ENCODE measurements at places on chromosomes 6 and 20.
A peak's percentile ranks its signal among the peaks of the same experiment; 100 is the strongest.

DNA sequence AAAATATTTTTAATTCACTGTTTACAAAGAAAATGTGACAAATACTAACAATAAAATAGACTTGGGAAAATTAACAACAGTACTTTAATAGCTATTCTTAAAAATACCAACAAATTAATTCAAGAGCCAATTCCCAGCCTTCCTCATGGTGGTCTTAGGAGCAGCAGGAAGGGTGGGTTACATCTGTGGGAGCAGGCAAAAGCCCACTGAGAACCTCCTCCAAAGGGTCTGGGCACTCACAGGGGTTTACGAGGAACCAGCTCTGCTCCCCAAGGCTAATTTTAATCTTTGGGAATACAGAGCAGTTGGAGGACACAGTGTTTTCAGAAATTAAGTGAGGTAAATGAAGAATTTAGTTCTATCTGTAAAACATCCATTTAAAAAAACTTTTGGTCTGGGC, 10.2 kb downstream of the SOD2 start:
- no peak for DNase-seq

GRCh38 chr6:47700053-47700452, 1.7 kb downstream of the ADGRF4 start:
- peak; percentile 71 for DNase-seq

- DNase-seq: no peak
Observed at GRCh38 chr6:139172151-139172550, 37.3 kb downstream of the HECA start.

DNA sequence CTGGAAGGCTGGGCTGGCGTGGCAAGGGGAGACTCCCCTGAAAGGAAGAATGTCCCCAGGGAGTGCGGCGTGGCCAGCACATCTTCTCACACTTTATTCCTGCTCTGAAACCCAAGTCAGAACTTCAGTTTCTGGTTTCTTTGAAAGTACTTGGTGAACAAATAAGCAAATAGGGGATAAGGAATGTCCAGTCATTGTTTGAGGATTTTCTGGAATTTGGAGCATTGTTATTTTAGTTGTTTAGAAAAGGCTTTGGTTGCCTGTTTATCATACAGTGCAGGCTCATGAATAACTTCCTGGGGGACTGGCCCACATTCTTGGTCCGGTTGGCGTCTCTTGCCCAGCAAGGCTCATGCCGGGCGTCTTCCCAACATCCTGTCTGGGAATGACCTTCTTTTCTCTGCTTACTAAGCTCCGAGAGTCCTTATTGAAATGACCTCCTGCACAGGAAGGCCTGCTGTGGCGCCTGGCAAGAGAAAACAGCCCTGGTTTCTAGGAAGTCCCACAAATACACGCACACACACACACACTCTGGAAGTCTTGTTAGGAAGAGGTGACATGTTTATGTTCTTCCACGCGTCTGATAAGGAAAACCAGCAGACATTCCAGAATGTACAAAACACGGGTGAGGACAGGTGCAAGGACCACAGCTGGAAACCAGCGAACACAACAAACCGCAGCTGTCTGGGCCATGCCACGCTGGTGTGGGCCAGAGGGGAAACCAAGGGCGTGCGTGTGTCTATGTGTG, 71.9 kb downstream of the TMEM170B start:
- DNase-seq: peak; percentile 98

GRCh38 chr6:80440496-80441115, 334.1 kb downstream of the BCKDHB start:
- no peak for DNase-seq

GRCh38 chr20:59082981-59083380, 40.4 kb upstream of the PRELID3B start:
- DNase-seq: peak; percentile 94

DNA sequence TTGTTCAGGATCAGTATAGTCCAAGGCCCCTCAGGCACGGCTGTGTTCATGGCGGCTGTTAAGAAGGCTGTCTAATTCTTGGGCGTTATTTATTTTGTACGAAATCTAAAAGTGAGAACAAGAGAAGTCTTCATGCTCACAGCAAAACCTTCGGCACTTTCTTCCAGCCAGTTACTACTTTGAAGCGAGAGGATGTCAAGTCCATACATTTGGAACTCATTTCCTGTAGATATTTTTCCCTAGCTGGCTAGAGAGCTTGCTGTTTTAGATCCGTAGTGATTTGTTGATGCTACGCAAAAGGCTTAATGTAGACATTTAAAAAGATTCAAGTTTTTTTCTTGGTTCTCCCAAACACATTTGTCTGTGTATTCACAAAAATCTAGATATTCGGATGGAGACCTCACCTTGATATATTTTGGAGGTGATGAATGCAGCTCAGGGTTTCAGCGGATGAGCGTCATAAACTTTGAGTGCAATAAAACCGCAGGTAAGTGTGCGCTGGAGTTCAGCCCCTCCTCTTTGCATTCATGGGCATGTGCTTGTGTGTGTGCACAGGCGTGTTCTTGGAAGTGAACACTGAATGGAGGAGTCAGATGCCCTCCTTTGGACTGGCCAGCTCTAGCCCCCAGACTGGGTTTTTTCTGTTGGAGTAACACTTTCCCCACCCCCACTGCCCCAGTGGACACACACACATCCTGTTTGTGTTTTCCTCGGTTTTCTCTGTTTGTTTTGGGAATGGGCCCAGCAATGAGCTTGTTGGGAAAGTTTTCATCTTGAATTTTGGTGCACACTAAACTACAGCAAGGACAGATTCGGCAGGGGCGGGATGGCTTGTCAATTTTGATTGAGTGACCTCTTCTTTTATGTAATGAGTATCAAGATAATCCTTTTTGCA, 65.4 kb downstream of the IGF2R start:
- DNase-seq: no peak

DNA sequence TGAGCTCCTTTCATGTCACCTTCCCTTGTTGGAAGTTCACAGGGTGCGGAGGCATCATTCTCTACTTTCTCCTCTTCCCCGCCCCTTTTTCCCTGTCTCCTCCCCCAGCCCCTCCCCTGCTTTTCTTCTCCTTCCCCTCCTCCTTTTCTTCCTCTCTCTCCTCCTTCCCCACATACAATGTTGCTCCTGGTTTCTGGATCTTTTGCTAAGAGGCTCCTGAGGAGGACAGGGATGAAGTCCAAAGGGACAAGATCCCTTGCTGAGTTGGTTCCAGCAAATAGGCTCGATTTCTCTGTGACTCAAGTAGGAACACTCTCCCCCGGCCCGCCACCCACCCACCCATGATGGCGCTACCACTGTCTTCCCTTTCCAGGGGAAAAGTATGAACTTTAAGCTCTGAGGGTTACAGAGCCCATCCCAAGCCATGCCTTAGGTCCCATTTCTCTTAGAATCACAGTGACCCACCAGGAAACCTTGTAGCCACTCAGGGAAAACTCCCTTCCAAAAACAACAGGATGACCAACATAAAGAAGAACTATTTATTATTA, 852 bp upstream of the TFEB start:
- DNase-seq: no peak

GRCh38 chr20:38302786-38303185, 1.2 kb upstream of the BPI start:
- no peak for DNase-seq

- DNase-seq: peak; percentile 4
Observed at GRCh38 chr20:53413186-53413631, 180.4 kb downstream of the ZNF217 start.

DNA sequence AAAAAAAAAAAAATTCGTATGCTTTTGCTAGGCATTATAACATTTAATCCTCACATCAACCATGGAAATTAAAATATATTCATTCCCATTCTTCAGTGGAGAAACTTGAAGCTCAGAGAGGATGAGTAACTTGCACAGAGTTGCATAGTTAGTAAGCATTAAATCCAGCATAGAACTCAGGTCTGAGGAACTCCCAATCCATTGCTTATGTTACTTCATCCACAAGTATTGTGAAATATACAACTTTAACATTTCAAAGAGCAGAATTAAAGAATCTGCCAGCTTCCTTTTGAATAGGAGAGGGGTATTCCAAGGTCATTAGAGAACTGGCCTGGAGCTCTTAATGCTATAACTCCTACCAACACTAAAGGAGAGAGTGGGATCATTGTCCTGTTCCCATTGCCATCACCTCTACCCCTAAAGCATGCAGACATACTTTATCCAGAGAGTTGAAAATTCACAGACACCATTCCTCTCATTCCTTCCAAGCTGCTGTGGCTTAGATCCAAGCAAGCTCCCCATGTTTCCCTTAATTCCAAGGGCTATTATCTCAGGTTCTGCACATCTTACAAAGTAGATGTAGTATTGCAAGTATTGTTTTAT, 91.9 kb downstream of the FLRT3 start:
- DNase-seq: no peak

DNA sequence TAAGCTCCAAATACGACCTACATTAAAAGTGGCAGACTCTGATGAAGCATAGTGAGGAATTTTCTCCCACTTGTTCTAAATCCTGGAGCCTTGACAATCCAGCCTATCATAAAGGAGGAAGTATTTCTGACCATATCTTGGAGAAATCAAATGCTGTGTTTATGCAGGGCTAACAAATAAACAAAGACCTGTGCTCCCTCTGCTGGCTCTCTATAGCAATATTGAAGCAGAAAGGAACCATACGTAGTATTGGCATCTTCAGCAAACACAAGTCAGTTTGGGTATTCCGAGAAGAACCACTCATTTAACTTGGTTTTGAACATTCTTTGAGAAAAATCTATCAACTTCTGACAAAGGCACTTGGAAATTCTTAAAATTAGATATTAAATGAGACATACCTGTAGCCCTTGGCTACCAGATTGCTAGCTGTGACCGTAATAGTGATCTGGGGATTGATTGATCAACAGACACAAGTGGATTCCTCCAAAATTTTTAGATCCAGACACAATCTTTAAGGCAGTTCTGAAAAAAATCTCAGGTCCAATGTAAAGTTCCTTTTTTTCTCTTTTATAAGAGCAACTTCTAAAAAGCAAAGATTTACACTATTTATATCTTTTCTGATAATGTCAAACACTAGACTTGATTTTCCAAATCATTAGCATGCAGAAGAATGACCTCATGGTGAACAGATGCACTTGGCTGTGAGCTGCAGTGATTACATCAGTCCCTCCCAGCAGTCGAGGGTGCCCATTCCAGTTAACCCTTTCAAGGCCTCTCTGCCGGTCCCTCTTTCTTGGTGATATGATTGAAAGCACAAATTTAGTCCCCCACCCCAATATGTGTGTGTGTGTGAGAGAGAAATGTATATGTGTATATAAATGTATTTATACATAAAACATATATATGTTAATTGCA, 40.2 kb downstream of the INSM1 start:
- peak; percentile 49 for DNase-seq

DNA sequence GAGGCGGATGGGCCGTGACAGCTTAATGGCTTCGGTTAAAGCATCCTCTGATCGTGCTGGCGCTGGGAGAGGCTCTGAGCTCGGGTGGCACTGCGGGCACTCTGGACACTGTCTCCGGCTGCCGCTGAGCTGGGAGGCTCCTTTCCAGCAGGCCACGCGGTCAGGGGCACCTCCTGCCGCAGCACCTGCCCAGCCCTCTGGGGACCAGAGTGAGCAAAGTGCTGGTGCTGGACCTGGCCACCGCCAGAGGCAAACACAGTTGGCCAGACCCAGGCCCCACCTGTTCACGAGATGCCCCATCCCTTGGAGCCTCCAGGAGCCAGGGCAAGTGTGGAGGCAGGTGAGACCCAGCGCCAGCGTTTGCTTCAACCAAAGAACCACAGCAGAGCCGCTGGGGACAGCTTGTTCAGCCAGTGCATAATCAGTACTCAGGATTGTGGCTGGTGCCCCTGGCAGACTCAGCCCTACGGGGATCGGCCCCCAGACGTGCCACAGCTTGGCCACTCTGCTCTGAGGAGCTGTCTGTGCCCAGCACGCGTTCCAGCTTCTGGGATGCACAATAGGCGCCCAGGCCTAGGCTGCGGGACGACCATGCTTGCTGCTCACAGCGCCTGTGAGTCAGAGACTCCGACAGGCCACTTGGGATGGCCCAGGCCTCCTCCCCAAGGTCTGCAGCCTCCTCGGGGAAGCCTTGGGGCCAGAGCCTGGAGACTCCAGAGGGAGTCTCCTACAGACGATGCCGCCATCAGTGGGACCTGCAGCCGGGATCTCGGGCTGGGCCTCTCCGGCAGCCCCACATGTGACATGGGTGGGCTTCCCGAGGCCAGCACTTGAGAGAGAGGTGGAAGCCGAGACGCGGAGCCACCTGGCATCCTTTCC, 38.2 kb upstream of the SLCO4A1 start:
- peak; percentile 26 for DNase-seq

GRCh38 chr6:122702841-122703240, 76.7 kb upstream of the FABP7 start:
- DNase-seq: no peak

Data from ELR (cell line).